ENCODE measurements at places on chromosomes 13 and 19.

GRCh38 chr19:42846597-42846996, 32.9 kb downstream of the PSG1 start:
- no peak for DNase-seq

DNA sequence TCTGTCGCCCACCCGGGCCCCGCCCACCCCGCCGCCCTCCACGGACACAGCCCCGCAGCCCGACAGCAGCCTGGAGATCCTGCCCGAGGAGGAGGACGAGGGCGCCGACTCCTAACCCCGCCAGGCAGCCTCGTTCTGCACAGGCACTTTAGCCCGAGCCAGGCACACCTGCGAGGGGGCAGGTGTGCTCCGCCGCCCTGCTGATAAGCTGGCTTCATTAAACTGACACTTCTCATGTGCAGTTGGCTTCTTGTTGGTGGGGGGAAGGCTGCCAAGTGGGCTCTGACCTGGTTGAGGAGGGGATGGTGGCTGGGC, 8.2 kb downstream of the IL4I1 start:
- peak; percentile 69 for DNase-seq

GRCh38 chr13:50731400-50731799, 112.1 kb downstream of the DLEU7 start:
- peak; percentile 71 for DNase-seq

GRCh38 chr13:31131470-31131961, 30.2 kb downstream of the HSPH1 start:
- DNase-seq: no peak

DNA sequence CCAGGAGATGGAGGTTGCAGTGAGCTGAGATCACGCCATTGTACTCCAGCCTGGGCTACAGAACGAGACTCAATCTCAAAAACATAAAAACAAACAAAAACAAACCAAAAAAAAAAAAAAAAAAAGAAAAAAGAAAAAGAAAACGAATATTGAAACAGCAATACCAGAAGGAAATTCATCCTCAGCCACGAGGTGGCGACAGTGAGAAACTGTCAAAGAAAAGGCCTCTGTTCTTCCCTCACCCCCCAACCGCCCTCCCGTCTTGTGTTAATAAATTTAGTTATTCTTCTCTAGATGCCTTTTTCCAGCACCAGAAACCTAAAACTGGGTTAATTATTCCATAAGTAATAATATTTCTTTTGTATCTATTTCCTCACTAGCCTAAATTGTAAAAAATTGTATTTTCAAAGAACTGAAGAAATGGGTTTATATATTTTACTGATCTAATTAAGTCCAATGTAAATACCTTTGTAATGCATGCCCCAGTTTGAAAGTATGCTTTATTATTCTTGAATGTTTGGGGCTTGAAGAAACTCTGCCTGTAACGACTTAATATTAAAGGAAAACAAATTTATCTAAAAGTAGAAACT, 38.6 kb downstream of the LIG4 start:
- peak; percentile 60 for DNase-seq

- DNase-seq: no peak
These were observed 116.5 kb downstream of the SPRY2 start for GRCh38 chr13:80224468-80224867.

DNA sequence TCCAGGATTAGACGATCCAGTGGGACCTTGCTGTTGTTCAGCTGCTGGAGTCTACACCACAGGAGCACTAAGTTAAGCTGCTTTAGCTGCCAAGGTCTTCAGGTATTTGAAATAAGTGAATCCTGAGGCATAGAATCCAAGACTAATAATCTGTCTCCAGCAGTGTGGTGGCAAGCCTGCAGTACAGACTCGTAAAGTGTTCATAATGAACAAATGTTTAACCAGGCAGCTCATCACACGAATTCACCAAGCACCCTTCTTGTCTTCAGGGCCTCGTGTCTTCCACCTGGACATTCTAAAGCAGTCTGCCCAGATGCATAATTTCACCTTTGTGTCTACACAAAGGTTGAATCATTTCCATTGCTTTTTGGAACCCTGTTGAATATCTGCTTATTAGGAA, 5.3 kb downstream of the ATP11A start:
- peak; percentile 29 for DNase-seq

DNA sequence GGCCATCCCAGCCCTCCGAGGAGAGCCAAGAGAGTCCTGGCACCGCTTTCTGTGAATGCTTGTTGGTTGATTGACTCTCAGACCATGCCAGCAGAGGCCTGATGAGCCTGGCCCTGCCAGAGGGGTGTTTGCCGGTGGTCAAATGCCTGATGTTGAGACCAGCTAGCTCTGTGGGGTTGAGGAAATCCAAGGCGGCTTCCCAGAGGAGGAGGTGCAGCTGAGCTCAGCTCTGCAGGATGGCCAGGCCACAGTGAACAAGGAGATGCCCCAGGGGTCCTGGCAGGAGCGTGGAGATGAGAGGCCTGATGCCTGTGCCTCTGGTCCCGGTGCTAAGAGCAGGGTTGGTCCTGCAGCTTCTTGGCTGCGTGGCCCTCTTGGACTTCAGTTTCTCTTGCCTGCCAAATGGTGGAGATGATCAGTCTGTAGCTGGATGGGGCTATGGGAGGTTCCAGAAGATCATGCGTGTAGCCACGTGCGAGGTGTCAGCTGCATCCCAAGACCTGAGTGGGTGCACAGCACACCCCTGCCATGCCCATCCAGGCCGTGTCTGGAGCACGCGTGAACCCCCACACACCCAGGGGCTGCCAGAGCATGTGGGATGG, 16.8 kb downstream of the NFIC start:
- no peak for DNase-seq

DNA sequence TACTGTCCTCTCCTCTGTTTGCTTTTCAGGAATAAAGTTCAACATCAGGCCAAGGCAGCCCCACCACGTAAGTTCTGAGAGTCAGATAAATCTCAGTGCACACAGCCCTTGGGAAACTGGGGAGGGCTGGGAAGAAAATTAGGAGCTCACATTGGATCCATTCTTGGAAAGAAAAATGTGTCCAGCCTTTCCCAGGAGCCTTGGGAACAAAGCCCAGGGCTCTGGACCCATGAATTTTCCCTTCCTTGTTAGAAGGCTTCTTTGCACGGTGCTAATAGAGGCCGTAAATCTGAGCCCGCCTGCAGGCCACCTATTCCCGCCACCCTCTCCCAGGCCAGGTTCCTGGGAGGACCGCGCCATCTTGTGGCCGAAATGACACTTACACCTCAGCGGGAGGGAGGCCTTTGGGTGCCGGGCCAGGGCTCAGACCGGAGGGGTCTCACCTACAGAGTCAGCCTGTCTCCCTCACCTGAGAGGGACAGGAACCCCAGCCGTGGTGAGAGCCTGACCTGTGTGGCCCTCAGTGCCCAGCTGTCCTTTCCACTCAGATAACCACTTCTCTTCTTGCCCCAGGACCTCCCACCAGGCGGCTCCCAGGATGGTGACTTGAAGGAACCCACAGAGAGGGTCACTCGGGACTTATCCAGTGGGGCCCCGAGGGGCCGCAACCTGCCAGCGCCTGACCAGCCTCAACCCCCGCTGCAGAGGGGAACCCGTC, 25.1 kb upstream of the KCTD15 start:
- peak; percentile 83 for DNase-seq

DNA sequence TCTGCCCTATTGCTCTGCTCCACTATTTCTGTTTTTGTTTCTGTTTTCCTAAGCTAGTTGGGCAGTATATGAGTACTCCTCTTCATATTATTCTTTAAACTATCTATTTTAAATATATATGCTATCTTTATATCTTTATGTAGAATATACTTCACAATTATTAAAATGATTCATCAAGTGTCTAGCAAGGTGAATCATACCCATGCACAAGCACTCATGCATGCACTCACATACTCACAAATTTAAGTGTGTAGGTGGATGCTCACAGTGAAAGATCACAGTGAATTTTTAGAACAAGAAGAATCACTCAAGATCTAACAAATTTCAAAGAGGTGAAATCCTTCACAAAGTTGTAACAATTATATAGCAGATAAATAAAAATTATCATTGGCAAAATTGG, 435.6 kb upstream of the SLITRK5 start:
- DNase-seq: no peak

DNA sequence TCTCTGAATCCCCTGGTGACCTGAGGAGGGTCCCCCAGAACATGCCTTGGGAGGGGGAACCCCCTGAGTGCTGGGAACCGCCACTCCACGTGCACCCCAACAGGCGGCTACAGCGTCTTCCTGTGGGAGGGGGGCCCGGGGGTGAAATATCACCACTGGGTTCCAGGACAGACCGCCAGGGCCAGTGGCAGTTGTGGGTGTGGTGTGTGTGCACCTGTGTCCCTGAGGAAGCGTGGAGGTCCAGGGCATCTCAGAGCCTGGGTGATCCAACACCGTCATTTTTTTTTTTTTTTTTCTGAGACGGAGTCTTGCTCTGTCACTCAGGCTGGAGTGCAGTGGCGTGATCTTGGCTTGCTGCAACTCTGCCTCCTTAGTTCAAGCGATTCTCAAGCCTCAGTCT, 4.2 kb downstream of the ADGRE5 start:
- DNase-seq: no peak

- DNase-seq: no peak
These were observed 106.0 kb downstream of the USP12 start for GRCh38 chr13:27065582-27065981.

DNA sequence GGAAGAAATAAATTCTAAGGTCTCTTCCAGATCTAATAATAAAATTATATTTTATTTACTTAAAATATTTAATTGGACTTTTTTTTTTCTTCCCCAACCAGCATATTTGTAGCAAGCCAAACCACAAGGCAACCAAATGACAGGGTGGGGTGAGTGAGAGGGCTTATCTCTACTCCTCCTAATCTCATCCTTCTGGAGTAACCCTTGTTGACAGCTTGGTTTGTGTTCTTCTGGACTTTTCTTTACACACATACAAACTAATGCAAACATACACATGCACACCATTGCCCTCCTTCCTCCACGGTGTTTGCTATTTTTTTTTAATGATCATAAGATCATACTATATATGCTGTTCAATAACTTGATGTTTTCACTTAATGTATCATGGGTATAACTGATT, 383.1 kb downstream of the DLEU7 start:
- no peak for DNase-seq

- peak; percentile 41 for DNase-seq
These were observed 27.4 kb downstream of the GRIK5 start for GRCh38 chr19:42042455-42043170.

- DNase-seq: peak; percentile 84
These were observed 8.6 kb downstream of the EFNB2 start for GRCh38 chr13:106526738-106527444.

DNA sequence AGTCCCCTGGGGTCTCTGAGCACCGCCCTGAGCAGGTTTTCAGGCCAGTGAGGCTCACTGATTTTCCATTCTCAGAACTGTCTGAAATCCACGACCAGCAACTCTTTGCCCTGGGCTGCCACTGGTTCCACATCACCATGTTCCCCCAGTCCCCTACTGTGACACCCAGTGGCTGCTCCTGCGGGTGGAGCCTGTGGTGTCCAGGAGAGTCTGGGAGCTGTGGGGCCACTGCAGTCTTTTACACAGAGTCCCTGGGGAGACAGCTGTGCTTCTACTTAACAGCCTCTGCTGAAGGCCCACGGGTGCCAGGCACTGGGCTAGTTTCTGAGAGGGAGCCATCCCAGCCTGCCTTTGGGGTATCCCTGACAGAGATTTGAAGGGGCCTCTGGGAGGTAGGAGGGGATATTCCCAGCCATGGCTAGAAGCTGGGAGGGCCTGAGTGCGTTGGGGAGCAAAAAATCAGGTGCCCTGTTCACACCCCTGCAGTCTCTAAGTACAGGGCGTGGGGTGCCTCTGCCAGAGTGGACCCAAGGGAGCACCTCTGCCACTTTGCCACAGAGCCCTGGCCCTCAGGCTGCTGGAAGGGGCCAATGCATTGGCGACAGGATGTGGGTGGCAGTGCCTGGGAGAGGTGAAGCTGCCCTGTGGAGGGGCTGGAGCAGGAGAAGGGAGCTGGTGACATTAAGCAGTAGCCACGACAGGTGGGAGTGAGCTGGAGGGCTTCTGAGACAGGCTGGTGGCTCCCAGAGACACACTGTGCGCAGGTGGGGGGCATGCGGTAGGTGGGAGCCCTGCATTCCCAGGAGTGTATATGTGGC, 200.2 kb upstream of the ZNF536 start:
- no peak for DNase-seq

DNA sequence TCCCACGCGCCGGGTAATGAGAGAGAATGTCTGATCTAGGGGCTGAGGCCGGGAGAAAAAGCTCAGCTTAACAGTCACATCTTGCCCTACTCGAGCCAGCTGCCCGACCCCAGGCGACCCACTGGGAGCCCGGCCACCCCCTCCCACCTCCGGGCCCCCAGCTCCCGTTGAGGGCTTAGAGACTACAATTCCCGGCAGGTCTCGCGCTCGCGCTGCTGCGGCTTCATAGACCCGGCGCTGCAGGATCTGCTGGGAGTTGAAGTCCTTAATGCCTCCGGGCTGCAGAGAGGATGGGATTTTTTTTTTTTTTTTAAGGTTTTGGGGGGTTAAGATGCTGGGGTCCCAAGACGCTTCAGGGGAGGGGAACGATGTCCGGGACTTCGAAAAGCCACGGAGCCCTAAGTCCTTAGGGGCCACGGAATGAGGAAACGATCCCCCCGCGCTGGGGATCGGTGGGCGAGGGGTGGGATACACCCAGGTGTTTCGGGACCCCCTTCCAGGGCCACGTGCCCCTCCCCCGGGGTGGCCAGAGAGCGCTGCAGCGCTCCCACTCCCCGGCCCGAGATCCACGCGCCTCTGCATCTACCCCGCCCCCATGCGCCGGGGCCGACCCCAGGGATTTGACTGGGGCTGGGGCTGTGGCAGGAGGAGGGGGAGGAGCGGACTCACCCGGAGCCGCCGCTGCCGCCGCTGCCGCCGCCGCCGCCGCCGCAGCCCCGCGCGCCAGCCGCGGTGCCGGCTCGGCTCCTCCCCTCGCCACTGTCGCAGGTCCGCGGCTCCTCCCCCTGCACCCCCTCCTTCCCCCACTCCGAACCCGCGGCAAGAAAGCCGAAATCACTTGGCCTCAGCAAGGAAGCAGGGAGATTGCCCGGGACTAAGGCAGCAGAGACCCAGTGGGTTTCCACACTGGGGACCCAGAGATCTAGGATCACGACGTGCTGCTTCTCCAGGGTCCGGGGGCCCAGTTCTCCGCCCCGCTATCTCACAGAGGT, at the start of gene SYT3:
Gene SYT3, minus strand, starts transcription at position 761 of the 992 bp plus-strand sequence. CDS start 2,470 bp downstream, outside the sequence.
- peak; percentile 38 for DNase-seq

GRCh38 chr19:33681081-33681680, 59.4 kb downstream of the CHST8 start:
- no peak for DNase-seq

GRCh38 chr13:71137101-71137500, 729.9 kb downstream of the DACH1 start:
- no peak for DNase-seq

DNA sequence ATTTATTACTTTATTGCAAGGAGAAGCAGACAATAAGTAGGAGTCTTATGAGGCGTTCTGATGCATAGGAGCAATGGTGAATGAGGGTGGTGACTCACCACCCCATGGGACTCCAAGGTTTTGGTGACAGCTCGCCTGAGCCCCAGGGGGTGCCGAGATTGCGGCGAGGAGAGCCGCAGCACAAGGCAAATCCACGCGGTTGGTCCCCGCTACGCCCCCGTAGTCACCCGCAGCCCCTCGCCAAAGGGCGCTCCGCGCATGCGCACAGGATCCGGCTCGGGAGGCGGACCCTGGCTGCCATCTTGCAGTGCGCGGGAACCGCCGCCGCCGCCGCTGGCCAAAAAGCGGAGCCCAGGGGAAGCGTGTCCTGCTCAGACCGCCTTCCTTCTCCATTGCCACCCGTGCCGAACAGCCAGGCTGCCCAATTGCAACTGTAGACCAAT, at the start of gene NAA16:
Gene NAA16, plus strand, starts transcription at position 305 of the 443 bp plus-strand sequence. CDS start 262 bp downstream, outside the sequence.
- DNase-seq: peak; percentile 90

GRCh38 chr13:114142137-114142550, 9.7 kb upstream of the RASA3 start:
- no peak for DNase-seq
